ENCODE measurements at places on chromosomes 13 and 19.
A peak's percentile ranks its signal among the peaks of the same experiment; 100 is the strongest.

DNA sequence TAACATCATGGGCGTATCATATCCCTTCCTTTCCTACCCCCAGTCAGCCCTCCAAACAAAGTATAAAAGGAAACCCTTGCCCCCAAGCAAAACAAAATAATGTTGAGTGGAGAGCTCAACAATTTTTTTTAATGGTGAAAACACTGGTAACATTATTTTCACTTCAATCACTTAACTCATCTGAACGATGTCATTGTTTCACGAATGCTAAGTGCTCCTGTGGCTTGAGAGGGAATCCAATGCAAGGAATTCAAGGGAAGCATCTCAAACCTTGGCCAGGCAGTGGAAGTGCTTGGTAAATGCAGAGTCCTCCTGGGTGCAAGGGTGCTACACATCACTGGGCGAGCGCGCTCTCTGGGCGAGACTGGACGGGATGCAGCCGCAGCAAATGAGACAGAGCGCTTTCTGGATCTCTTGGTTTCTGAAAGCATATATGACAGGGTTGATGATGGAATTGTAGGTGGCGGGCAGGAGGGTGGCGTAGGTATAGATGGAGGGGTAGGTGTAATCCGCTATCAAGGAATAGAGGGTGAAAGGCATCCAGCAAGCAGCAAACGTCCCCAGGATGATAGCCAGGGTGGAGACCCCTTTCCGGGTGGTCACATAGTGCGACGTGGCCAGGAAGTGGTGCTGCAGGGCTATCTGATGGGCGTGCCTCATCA lies 2.0 kb downstream of the GPR12 start:
- DNase-seq = no peak

GRCh38 chr13:26867451-26868091 lies 107.0 kb upstream of the GPR12 start:
- peak; percentile 6 for DNase-seq

- no peak for DNase-seq
Measured at GRCh38 chr19:18312092-18312534, 10.8 kb downstream of the LSM4 start.

DNA sequence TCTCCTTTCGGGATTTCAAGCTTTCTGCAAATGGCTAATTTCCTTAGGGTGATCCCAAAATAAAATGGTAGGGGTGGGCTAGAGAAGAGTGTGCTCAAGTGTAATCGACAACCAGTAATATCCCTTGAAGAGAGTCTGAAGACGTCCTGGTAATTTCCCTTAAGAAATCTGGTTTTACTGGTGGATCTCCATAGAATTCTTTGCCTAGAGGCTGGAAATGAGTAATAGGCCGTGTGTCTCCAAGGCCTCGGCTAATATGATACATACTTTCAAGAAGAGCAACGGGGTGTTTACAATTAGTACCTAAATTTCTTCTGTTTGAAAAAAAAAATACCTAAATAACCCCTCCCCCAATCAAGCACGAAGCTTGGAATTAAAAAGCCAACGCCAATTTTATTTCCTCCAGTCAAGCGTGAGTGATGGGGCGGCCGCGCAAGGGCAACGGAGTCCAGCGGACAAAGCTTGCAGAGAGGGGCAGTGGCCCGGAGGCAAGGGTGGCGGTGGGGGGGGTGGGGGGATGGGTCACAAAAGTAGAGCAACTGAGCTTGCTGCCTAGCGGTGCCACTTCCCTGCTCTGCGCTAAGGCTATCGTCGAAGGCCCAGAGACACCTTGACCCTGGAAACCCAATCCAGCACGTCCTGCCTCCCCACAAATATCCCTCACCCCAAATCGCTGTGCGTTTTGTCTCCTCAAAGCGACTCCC lies 7.8 kb downstream of the SOX21 start:
- no peak for DNase-seq

- peak; percentile 79 for DNase-seq
Measured at GRCh38 chr19:47186446-47187334, 44.3 kb downstream of the BBC3 start.

GRCh38 chr13:78934336-78934735 lies 275.4 kb upstream of the OBI1 start:
- no peak for DNase-seq

GRCh38 chr13:73081256-73081915 lies 22.6 kb downstream of the KLF5 start:
- no peak for DNase-seq

- DNase-seq = no peak
Measured at GRCh38 chr19:31118986-31119385, 230.2 kb downstream of the TSHZ3 start.

DNA sequence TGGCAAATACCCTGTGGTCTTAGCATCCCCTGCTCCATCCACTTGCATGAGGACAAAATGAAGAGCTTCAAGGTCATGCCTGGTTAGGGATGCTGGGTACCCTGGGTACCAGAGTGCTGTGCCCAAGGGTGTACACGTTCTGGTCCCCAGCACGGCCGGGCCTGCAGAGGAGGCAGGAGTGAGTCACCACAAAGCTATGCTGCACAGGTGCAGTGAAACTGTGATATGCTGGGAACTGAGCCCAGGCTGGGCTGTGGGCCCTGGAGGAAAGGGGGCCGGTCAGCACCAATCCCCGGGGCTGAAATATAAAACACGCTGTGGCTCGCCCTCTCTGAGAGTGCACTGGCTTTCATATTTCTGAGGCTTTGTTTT lies 95.1 kb downstream of the TSHZ3 start:
- DNase-seq = no peak

DNA sequence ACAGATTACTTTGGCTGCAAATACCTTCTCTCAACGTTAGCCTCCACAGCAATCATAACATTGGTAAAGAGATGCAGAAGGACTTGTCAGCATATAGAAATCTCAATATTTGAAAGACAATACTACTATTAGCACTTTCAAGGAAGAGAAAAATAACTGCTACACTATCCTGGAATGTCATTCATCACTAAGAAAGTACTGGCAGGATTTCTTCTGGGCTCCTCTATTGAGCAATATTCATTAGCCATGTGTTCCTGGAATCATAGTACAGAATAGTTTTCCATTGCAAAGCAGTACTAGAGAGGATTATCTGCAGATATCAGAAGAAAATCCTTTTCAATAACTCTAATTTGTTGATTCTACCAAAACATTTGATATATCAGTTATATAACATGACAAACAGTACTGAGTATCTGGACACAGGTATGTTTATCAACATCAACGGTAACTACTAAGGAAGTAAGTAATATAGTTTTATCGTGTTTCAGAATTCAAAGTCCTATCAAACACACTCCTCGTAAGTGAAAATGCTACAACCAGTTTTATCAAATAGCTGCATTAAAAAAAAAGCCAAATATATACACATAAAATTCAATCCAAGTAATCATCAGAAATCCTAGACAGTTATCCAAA lies 27.3 kb downstream of the INTS6 start:
- DNase-seq = no peak

DNA sequence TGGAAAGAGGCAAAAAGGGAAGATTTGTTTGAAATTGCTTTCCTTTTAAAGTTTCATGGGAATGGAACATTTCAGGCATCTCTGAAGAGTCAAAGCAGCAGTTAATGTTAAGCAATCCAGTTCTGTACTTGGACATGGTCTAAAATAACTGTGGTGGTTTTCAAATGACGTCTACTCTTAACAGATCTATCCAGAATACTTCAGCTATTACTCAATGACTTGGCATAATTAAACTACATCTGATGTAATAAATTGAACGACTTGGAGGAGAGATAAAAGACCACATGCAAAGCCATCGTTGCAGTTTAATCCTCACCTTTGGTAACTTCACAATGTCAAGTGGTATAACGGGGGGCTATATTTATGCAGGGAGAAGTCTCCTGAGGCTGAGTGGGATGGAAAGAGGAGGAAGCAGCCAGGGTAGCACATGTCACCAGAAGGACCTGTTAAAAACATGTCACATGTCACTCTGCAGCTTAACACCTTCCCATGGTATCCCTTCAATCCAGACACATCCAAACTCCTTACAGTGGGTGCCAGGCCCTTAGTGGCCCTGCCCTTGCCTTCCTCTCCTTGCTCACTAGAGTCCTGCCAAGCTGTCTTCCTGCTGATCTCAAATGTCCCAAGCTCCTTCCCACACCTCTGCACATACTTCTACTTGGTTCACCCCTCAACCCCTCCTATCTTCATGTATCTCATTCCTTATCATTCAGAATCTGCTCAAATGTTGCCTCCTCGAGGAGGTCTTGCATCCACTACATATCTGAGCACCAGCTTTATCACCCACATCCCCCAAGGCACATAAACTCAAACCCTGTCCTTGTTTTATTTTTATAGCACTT lies 327.8 kb downstream of the SUCLA2 start:
- no peak for DNase-seq

DNA sequence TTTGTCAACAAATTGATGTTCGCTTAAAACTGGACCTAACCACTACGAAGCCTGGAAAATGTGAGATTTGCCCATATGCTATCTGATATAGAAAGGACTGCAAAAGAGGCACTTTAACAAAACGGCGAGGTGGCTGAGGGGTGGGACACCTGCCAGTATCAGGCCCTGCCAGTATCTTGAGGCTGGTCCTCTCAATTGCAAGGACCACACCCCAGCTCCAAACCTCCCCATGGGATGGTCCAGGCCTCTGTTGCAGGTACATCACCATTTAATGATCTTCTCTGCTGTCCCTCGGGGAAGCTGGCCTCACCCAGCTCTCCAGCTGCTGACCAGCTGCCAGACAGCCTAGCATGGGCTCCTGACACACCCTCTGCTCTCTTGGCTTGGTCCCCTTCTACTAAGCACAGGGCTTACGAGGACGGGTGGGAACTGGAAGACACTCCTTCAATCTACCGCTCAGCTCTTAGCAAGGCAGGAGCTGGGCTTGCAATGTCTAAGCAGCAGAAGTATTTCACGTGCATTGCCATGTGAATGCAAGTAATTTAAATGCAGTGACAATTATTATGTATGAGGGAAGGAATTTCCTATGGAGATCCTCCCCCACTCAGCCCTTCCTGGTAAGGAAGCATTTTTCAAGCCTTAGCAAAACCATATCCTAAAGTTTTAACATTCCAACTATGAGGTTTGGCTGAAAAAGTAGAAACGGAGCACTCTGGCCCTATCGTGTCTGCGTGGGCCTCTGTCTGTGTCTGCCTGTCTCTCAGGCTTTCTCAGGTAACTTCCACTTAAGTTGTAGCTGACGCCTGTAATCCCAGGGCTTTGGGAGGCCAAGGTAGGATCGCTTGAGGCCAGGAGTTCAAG lies 63.9 kb downstream of the LATS2 start:
- no peak for DNase-seq

DNA sequence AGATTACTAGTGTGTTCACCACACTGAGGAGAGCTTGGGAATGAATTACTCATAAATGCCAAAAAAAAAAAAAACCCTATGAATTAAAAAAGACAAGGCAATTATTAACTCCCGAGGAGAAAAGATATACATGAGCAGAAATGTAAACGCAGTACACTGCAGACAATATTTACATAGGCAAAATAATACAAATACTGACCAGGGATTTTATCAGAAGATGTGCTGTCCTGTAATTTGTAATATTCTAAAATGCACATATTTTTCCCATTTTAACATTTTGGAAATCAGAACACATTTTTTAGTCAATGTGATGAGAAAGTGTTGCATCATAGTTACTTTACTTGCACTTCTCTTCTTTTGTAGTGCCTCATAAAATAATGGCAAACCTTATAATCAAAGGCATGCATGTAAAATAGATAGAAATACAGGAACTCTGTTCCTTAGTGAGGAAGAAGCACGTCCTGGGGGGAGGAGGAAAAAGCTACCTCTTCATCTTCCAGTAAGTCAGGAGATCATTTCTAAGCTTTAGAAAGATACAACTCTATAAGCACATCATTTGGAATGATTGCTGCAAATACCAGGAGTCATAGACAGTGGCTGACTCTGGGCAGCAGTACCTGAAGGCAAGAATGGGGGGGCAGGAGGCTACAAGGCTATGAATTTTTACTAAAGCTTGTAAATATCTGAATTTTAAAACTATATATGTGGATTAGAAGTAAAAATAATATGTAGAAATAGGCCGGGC lies 46.3 kb upstream of the KATNAL1 start:
- DNase-seq = no peak

- DNase-seq = no peak
Measured at GRCh38 chr13:45670189-45670885, 31.8 kb upstream of the CBY2 start.

DNA sequence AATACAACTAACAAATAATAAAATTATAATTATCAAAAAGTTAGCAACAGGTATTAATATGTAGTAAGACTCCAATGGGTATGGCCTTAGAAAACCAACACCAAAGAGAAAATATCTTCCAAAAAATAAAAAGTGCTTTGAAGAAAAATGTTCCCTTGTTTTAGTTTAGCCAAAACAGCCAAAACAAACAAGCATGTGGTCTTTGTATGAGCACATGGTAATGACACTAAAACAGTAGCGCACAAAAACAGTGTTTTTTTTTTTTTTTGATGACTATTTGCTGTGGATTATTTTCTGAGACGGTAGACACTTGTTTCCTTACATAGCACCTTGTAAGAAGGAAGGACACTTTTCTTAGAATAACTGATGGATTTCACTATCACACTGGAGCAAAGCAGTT lies 459.3 kb downstream of the ITGBL1 start:
- DNase-seq = no peak

GRCh38 chr19:9436358-9436757 lies 985 bp upstream of the ZNF266 start:
- DNase-seq = no peak

GRCh38 chr13:30125422-30126073 lies 181.8 kb downstream of the KATNAL1 start:
- DNase-seq = no peak

GRCh38 chr19:45087531-45087930 lies 5.4 kb upstream of the PPP1R37 start:
- no peak for DNase-seq

DNA sequence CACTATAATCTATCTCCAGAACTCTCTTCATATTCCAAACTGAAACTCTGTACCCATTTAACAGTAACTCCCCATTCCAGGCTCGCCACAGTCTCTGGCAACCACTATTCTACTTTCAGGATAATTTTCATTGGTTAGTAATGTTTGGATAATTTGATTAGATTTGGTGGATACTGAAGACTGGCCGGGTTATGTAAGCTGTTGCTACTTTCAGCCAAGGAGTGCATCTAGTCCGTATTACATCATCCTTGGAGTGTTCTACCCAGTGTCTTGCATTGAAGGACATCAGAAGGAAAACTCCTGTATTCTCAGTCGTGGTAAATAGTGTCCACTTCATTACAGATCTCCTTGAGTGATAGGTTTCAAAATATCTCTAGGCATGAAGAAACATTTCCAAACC lies 60.5 kb downstream of the PCCA start:
- DNase-seq = no peak

DNA sequence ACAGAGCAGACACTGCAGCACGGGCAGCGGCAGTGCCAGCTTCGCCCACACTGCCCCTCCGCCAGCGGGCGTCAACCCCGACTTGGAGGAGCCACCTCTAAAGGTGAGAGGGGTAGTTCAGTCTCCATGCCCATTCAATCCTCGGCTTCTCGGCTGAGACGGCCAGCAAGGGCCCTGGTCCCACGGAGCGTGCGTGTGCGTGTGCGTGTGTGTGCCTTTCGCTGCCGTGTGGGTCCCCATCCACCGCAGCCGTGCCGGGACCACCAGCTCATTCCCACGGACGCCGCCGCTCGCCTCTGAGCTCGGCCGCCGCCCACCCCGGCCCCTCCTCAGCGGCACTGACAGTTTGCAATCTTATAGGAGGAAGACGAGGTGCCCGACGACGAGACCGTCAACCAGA lies 55.5 kb upstream of the LDLR start:
- DNase-seq = no peak

- DNase-seq = no peak
Measured at GRCh38 chr19:49862391-49863253, 4.8 kb downstream of the PNKP start.

- no peak for DNase-seq
Measured at GRCh38 chr19:50476907-50477238, 225 bp upstream of the GARIN5A start.

All from germinal center (tissue), 1 donor.